ENCODE measurements at places on chromosomes 5 and 9.

- no peak for DNase-seq
These were observed 4.0 kb upstream of the RHOBTB3 start for GRCh38 chr5:95726811-95727763.

DNA sequence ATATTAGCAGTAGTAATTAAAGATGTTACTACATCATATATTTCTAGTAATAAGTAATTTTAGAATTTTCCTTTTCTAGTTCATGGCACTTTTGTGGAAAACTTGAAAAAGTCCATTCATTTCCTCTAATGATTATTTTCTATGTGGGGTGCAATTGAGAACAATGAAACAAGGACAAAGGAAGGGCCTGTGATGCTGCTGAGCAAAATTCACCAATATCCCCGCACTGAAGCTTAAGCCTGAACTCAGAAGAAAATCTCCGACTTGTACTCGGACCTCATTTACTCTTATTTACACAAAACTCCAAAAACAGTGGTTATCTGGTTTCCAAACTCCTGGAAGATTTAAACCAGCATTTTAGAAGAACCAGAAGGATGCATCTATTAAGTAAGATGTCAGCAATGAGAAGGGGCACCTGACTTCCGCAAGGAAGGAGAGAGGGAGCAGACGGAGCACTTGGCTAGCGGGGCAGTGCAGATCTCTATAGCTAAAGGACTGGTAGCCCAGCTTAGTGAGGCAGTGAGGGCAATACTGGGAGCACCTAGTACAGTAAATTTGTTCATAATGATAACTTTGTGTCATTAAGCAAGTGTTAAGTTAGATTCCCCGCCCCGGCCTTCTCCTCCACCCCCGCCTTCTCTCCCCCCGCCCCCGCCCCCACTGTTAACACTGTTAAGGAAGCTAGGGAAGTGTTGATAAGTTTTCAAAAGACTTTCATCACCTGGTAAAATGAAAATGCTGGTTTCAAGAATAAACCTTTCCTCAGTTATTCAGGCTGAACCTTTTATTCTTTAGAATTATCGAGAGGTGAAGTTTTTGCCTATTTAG is 123.3 kb downstream of the ZSWIM6 start:
- no peak for DNase-seq

DNA sequence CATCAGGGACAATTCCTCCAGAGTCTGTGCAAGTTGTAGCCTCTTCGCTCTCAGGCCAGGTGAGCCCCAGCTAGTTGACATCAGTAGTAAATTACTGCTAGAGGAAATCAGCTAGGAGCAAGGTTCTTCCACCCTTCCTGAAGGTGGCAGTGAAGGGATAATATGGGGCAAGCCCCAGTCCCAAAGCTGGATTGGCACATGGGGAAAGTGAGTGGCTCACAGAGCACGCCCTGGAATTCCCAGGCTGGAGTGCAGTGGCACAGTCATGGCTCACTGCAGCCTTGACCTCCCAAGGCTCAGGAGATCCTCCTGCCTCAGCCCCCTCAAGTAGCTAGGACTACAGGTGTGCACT is 82.1 kb downstream of the CYFIP2 start:
- no peak for DNase-seq

- DNase-seq = no peak
These were observed 34.2 kb downstream of the ASS1 start for GRCh38 chr9:130478736-130479575.

- no peak for DNase-seq
These were observed 591.1 kb downstream of the SEMA5A start for GRCh38 chr5:8954801-8955200.

- DNase-seq = no peak
These were observed 94.1 kb downstream of the RXRA start for GRCh38 chr9:134420281-134420845.

DNA sequence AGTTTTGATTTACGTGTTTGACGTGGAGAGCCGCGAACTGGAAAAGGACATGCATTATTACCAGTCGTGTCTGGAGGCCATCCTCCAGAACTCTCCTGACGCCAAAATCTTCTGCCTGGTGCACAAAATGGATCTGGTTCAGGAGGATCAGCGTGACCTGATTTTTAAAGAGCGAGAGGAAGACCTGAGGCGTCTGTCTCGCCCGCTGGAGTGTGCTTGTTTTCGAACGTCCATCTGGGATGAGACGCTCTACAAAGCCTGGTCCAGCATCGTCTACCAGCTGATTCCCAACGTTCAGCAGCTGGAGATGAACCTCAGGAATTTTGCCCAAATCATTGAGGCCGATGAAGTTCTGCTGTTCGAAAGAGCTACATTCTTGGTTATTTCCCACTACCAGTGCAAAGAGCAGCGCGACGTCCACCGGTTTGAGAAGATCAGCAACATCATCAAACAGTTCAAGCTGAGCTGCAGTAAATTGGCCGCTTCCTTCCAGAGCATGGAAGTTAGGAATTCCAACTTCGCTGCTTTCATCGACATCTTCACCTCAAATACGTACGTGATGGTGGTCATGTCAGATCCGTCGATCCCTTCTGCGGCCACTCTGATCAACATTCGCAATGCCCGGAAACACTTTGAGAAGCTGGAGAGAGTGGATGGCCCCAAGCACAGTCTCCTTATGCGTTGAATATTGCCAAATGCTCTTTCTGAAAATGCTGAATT is 850 bp downstream of the RRAGA start:
- DNase-seq = no peak

GRCh38 chr5:109649318-109649717 is 40.4 kb upstream of the MAN2A1 start:
- no peak for DNase-seq

GRCh38 chr5:60812426-60812825 is 31.6 kb downstream of the ELOVL7 start:
- DNase-seq = no peak

DNA sequence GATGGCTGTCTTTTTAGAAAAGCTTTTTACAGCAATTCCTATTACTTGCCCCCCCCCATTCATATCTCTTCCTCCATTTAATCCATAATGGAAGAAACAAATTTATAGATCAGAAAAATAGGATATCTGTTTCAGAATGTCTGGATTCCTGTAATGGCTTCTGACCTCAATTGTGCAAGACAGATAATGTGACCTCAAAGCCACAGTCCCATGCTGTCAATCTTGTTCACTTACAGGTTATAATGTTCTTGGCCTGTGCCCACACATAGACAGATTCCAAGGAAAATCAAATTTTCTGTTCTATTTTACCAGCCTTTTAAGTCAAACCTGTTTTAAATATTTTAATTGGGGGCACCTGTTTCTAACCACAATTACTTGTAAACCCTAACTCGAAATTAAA is 143.4 kb downstream of the ENTREP1 start:
- no peak for DNase-seq

- no peak for DNase-seq
These were observed 6.4 kb downstream of the KCNMB1 start for GRCh38 chr5:170382790-170383189.

DNA sequence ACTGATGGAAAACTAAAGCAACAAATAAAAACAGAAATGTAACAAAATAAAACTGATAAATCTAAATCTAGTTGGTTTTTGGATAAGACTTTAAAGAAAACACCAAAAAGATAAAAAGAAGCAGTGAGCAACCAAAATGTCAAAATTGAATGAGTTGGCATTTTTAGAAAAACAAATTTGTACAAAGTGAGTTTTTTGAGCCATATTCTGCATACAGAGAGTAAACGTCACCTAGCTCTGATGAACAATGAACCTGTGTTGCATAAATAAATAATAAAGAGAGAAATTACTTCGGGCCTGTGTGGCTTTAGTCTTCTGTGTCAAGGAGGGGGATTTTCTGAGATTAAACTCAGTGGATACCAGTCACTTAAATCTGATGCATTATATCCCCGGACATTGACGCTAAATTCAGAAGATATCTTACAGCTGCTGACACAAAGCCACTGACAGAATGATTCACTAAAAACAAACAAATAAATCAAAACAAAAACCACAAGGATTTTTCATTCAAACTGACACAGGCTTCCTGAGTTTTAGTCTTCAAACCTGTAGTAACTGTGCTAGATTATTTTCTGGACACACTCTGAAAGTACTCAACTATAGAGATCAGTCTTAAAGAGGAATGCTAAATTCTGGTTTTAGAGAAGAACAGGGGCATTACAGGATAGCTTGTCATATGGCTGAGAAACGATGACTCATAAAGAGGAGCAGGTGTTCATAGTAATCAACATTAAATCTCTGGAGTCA is 403.5 kb upstream of the ST8SIA4 start:
- no peak for DNase-seq

- DNase-seq = no peak
These were observed 5.8 kb downstream of the OTP start for GRCh38 chr5:77632526-77633206.

DNA sequence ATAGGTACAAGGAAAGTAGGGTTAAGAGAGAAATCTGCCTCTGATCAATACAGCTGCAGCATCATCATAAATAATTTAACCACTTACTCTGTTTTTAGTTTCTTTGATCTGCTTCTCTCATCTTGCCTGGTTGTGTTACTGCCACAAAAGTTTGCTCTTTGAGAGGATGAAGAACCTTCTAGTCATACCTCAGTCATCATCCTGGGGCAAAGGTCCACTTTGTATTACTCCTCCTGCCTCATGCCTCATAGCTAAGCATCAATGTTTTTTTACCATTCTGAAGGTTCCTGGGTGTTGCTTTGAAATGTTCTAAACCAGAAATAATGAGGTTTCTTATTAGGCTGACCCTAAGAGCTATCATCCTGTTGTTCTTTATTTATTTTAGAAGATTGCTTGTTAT is 17.1 kb upstream of the TRIM36 start:
- DNase-seq = no peak

- DNase-seq = no peak
These were observed 46.3 kb downstream of the PTCD2 start for GRCh38 chr5:72366324-72366976.

DNA sequence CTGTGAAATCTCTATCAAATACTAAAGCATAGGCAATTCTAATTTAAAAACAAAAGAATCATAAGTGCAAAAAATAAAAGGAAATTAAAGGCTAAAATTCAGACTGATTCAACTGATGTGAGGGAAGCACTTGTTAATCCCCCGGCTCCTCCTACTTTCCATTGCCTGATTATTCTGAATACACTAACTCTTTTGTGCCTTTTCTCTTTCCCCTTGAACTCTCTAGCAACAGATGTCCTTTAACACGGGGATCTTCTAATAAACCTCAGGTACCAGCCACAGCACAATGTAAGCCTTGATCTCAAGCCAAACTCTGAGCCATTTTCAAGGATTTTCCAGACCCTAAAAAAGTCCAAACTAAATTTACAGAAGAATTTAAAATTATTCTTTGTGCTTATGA is 61.5 kb downstream of the KCNV2 start:
- no peak for DNase-seq

DNA sequence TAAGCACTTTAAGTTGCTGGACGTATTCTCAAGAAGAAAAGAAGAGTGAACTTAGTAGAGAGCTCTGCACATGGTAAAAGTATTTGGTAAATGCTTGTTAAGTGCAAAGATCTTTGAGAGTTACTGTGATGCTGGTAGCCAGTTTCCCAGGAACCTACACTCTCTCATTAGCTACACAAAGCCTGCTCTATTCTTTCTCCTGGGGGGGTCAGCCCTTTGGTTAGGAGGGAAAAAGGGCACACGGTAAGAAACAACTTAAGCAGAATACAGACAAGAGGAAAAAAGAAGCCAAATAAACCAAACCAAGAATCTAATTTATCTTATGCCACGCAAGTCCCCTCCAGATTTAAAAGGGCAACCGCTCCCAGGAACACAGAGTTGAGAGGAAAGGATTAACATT is 1100.1 kb upstream of the CDH10 start:
- no peak for DNase-seq

GRCh38 chr5:91794455-91794854 is 411.3 kb upstream of the ARRDC3 start:
- DNase-seq = no peak

DNA sequence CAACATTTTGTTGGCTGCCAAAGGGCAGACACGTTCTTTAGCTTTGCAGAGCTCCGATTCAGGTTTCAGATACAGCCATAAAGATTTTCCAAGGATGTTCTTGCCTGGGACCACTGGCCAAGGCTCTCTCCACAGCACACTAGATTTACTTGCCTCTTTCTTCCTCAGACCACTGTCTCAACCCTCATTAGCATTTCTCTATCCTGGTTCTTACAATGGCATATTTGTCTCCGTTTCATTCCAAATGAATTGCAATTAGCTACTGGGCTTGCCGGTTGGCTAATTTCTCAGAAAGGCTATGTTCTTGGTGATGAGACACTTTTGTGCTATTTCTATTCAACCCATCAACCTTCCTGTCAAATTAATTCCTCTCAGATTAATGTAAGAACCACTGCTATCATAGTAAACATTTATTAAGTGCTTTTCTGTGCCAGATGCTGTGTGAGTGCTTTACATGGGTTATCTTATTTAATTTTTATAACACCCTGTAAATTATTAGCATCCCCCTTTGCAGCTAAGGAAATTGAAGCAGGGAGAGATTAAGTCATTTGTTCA is 118.4 kb upstream of the NR3C1 start:
- DNase-seq = no peak

DNA sequence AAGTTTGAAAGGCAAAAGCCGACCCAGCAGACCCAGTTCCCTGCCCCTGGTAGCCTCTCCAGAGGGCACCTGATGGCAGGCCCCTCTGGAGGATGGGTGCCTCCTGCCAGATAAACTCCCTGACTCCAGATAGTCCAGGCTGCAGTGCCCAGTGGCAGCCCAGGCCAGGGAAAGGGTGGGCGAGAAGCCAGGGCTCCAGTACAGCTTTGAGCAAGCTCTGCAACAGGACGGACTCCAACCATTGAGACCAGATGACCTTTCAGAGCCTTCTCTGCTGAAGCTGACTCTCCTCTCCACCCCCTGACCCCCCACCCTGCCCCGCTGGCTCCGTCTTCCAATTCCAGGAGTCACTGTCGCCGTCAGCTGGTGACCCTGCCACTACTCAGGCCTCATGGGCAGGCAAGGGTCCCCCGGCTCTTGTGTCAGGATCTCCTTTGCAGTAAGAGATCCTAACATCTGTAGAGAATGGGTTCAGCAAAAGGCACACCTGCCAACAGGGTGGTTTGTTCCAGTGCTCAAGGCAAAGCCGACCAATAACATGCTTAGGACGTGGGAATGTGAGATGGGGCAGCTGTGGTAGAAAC is 15.5 kb upstream of the FCN1 start:
- DNase-seq = no peak

DNA sequence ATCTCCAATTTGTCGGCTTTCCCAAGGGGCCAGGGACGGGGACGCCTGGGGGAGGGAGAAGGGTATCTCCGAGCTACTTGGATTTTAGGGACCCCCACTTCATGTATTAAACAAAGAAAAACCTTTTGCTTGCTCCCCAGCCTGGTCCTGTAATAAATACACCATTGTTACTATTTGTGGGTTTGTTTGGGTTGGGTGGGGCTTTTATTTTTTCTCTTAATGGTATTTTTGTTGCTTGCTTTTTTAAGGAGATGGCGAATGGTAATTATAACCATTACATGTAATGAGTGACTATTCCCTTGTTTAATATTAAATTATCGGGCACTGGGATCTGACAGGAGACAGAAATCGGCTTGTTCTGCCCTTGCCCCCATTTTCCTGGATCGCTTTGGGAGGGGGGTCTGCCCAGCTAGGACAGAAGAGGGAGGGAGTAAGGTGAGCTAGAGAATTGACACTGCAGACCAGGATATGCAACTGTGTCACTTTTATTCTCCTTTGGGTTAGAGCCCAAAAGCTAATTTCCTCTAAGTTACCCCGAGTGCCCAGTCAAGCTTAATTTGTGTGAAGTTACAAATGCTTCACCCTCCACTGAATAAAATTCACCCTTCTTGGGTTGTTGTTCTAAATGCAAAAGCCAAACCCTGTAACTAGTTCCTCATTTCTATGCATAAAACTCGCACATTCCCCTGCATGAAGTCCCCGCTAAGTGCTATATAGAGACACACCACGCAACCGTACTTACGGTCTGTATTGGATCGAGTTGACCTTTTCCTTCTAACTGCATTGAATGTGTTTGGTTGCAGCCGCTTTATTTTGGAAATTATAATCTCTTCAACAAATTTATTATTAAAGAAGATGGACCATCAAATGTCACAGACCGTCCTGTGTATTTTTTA is 1.6 kb upstream of the ZNF608 start:
- no peak for DNase-seq
